ENCODE measurements at places on chromosomes 6 and 20.
A peak's percentile ranks its signal among the peaks of the same experiment; 100 is the strongest.

DNA sequence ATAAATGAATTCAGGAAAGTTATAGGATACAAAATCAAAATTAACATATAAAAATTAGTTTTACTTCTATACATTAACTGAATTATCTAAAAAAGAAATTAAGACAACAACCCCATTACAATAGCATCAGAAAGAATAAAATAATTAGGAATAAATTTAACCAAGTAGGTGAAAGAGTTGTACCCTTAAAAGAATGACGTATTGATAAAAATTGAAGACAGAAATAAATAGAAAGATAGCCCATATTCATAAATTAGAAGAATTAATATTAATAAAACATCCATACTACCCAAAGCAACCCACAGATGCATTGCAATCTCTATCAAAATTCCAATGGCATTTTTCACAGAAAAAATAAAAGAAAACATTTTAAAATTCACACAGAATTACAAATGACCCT, 242.8 kb downstream of the MMUT start:
- no peak overlapping the region for H3K4me3 ChIP-seq
- no peaks in the 10 kb centered on the region for H3K27me3 ChIP-seq
- H3K27ac ChIP-seq: no peak overlapping the region
- H3K4me1 ChIP-seq: no peaks in the 10 kb centered on the region

DNA sequence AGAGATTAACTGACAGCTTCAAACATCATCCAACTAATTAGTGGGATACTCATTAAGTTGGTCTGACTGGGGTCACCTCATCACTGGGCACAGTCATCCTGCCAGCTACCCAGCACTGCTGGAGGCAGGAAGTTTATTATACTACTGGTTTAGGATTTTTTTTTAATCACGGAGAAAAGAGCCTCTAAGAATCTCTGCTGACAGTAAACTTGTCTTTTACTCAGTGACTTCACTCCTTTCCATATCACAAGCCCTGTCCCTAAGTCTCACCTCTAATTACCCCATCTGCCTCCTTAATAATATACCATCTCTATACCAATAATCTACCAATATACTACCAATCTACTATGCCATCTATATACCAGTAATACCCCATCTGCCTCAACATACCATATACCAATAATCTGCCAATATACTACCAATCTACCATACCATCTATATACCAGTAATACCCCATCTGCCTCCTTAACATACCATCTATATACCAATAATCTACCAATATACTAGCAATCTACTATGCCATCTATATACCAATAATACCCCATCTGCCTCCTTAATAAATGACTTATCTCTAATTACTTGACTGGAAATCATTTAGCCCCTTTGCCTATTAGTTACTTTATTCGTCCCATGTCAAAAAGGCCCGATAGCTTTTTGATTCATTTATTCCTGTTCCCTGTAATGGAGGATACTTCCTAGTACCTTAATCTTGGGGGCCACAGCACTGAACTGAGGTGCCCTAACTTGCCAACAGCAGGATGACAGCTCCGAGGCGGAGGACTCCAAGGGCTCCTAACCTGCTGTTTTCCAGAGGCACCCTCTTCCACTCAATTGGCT, 5.0 kb downstream of the ATP5F1E start:
- H3K27ac ChIP-seq: no peak overlapping the region
- DNase-seq: no peak
- peaks cover 24% of the 10 kb centered on the region for H3K36me3 ChIP-seq
- no peaks in the 10 kb centered on the region for H3K27me3 ChIP-seq
- H3K4me3 ChIP-seq: no peak overlapping the region

DNA sequence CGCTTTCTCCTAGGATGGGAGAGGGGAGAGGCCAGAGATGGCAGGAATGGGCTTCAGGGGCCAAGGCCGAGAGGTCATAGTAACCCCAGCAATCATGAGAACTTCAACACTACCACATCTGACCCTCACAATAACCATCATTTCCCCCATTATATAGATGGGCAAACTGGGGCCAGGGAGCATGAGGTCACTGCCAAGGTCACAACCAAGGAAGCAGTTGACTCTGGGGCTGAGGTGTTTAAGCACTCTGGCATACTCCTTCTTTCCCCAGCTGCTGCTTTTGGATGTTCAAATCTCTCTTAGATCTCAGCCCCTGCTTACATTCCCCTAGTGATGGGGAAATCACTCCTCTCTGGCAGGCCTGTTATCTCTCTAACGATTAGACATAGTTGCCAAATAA, 39.6 kb downstream of the CDH22 start:
- H3K27me3 ChIP-seq: no peaks in the 10 kb centered on the region
- H3K36me3 ChIP-seq: no peaks in the 10 kb centered on the region
- no peak overlapping the region for H3K27ac ChIP-seq
- H3K4me1 ChIP-seq: peaks cover 25% of the 10 kb centered on the region
- no peak overlapping the region for H3K4me3 ChIP-seq

GRCh38 chr6:16585805-16586204, 175.5 kb downstream of the ATXN1 start:
- no peaks in the 10 kb centered on the region for H3K4me1 ChIP-seq
- H3K36me3 ChIP-seq: peaks cover 7% of the 10 kb centered on the region
- H3K27me3 ChIP-seq: no peaks in the 10 kb centered on the region
- DNase-seq: no peak
- H3K27ac ChIP-seq: no peak overlapping the region
- H3K4me3 ChIP-seq: no peak overlapping the region

GRCh38 chr6:5205035-5205507, 55.7 kb downstream of the LYRM4 start:
- no peak for DNase-seq
- no peaks in the 10 kb centered on the region for H3K27me3 ChIP-seq
- no peaks in the 10 kb centered on the region for H3K36me3 ChIP-seq
- H3K4me1 ChIP-seq: peaks cover 20% of the 10 kb centered on the region
- H3K27ac ChIP-seq: peak overlapping the region; percentile 89

DNA sequence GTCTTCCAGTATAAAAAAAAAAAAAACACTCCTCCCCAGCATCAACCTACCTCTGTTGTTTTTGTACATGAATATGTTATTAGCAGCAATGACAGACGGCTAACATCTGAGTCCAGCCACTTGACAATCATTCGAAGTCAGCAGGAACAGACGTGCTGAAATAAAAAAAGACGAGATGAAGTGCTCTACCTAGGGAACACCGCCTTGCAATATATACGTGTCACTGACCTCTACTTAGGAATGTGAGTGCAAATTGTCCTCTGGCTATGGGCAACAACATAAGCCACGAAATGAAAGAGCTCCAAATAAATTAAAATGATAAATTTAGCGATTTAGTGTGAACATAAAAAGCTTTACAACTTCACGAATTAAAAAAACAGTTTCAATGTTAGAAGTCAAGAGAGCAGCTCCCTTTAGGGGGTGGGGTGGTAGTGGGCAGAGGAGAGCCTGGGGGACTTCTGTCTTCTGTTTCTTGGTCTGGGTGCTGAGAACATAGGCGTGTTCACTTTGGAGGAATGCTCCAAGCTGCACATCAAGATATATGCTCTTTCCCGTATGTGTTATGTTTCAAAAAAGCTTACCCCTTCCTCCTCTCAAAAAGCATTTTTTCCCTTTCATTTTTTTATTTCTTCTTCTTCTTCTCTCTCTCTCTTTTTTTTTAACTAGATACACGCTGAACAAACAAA, 23.3 kb downstream of the EDN1 start:
- H3K27ac ChIP-seq: no peak overlapping the region
- no peaks in the 10 kb centered on the region for H3K4me1 ChIP-seq
- no peak for DNase-seq
- no peak overlapping the region for H3K4me3 ChIP-seq
- no peaks in the 10 kb centered on the region for H3K27me3 ChIP-seq

DNA sequence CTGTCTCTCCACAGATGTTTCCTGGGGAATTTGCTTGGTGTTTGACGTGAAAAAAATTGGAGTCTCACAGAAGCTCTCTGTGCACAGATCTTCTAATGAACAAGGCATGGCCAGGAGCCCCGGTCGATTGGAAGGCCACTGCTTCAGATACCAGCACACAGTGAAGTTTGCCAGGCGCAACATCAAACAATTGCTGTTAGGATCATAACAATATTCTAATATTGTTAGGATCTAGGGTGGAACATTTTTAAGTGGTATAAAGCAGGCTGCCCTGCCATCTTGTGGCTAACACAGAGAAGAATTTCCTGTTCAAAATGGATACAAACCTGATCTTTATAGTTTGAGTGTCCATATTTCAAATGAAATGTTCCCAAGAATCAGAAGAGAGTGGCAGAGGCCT, 64.1 kb downstream of the C6orf118 start:
- no peaks in the 10 kb centered on the region for H3K36me3 ChIP-seq
- no peak overlapping the region for H3K4me3 ChIP-seq
- no peak for DNase-seq
- peak overlapping the region; percentile 29 for H3K27ac ChIP-seq
- peaks cover 7% of the 10 kb centered on the region for H3K4me1 ChIP-seq

DNA sequence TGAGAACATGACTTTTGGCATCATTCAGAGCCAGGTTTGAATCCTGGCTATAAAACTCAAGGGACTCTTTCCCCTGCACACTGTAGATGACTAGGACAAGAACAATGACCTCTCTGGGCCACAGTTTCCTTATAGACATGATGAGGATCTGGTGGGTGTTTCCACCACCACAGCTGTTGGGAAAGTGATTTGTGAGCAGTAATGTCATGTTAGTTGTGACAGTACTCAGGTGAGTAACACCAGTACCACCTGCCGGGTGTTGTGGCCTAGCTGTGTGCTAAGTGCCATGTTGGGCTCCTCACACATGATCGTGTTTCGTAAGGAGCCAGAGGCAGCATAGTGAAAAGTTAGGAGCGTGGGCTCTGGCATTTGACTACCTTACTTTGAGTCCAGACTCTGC, 24.1 kb downstream of the HM13 start:
- H3K27ac ChIP-seq: no peak overlapping the region
- H3K36me3 ChIP-seq: peaks cover 77% of the 10 kb centered on the region
- no peaks in the 10 kb centered on the region for H3K27me3 ChIP-seq

DNA sequence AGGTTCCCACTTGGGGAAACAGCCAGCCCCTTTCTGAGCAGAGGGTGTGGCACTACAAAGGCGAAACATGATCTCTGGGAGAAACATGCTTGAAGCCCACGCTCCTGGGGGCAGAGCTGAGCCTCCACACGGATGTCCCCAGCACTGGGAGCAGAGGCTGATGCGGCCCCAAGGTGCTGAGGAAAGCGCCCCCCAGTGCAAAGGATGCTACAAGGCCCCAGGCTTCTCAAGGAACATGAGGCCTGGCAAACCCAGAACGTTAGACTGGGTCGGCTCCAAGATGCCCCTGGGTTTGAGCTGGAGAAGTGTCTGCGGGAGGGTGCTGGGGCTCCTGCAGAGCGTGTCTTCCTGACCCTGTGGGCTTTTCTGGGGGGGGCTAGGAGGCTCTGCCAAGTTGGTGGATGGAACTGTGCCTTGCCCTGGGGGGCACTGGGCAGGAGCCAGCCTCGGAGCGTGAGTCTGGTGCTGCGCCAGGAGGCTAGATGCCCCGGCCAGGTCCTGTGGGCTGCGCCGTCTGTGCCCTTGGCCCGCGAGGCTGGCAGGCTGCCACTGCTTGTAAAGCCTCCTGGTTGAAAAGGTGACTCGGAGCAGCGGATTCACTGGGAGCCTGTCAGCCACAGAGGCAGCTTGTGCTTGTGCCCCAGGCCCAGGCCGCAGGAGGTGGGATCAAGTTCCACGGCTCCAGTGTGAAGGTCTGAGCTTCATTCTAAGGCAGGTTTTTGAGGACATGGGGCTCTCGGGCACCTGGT, 8.1 kb downstream of the SYNJ2 start:
- H3K4me3 ChIP-seq: no peak overlapping the region
- peak overlapping the region; percentile 51 for H3K27ac ChIP-seq
- peaks cover 6% of the 10 kb centered on the region for H3K27me3 ChIP-seq
- peaks cover 6% of the 10 kb centered on the region for H3K36me3 ChIP-seq
- peaks cover 46% of the 10 kb centered on the region for H3K4me1 ChIP-seq

DNA sequence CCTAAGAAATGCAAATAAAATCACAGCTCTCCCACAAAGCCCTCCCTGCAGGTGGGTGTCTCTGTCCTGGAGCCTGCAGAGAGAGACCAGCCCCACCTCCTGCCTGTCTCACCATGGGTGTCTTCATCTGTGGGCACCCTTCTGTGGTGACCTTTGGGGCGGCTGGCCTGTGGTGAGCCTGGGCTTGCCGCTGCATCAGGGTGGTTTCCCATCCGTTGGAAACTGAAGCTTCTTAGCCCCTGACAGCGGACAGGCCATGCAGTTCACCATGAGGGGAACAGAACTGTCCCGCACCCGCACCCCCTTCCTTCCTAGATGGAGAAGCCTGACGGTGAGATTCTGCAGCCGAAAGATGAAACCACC, 42.3 kb upstream of the FRMD1 start:
- DNase-seq: no peak
- no peaks in the 10 kb centered on the region for H3K4me1 ChIP-seq
- no peak overlapping the region for H3K4me3 ChIP-seq

DNA sequence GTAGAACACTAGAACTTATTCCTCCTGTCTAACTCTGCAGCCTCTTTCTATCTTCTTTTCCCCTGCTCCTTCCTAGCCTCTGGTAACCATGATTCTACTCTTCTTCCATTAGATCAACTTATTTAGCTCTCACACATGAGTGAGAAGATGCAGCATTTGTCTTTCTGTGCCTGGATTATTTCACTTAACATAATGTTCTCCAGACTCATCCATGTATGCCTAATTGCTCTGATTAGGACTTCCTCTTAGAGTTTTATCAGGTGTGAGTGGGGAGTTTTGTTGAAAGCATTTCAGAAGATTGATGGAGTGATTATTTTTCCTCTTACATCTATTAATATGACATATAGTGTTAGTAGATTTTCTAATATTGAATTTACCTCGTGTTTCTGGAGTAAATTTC, 140.4 kb downstream of the CDKAL1 start:
- no peaks in the 10 kb centered on the region for H3K4me1 ChIP-seq
- no peak overlapping the region for H3K27ac ChIP-seq
- H3K27me3 ChIP-seq: no peaks in the 10 kb centered on the region
- no peak for DNase-seq

Measured in spinal cord (tissue), 10 donors.